ENCODE measurements at places on chromosomes 5 and 9. TPM values are rescaled to one million over a fixed set of nuclear protein-coding genes. Genes with fewer than 3 reads are reported as not detected.
A peak's percentile ranks its signal among the peaks of the same experiment; 100 is the strongest.

GRCh38 chr5:129963359-129963758 is 59.1 kb downstream of the CHSY3 start:
- H3K36me3 ChIP-seq: no peaks in the 10 kb centered on the region
- H3K4me1 ChIP-seq: no peaks in the 10 kb centered on the region
- H3K27me3 ChIP-seq: no peaks in the 10 kb centered on the region
- no peak overlapping the region for H3K27ac ChIP-seq

DNA sequence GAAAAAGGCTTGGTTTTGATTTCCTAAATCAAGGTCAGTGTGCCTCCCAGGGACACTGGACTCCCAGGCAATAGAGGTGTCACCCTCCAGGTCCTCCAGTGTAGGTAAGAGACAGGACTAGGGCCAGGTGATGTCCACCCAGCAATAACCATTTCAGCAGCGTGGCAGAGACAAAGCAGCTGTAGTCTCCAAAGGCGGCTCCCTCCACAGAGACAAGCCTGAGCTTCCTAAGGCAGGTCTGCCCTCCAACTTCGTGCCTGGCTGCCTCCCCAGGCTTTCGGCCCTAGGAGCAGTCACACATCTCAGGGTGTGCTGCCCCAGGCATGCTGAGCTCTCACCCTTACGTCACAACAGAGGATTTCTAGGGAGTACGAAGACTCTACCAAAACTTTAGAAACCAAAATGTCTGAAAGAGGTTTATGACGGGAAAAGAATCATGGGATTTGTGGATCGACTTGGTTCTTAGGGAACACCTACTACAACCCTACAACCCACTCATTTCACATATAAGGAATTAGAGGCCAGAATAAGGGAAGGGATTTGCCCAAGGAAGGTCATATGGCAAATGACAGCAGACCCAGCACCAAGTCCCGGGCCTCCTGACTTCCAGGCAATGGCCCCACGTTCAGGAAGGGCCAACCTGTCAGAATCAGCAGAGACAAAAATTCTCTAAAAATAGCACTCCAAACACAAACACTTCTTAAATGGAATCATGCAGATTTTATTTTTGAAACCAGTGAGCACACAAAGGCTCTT is 105.5 kb downstream of the KLHL3 start:
- H3K4me3 ChIP-seq: no peak overlapping the region
- H3K27me3 ChIP-seq: no peaks in the 10 kb centered on the region
- H3K36me3 ChIP-seq: no peaks in the 10 kb centered on the region
- no peak overlapping the region for H3K27ac ChIP-seq
- H3K4me1 ChIP-seq: peaks cover 6% of the 10 kb centered on the region
- no peak for DNase-seq

DNA sequence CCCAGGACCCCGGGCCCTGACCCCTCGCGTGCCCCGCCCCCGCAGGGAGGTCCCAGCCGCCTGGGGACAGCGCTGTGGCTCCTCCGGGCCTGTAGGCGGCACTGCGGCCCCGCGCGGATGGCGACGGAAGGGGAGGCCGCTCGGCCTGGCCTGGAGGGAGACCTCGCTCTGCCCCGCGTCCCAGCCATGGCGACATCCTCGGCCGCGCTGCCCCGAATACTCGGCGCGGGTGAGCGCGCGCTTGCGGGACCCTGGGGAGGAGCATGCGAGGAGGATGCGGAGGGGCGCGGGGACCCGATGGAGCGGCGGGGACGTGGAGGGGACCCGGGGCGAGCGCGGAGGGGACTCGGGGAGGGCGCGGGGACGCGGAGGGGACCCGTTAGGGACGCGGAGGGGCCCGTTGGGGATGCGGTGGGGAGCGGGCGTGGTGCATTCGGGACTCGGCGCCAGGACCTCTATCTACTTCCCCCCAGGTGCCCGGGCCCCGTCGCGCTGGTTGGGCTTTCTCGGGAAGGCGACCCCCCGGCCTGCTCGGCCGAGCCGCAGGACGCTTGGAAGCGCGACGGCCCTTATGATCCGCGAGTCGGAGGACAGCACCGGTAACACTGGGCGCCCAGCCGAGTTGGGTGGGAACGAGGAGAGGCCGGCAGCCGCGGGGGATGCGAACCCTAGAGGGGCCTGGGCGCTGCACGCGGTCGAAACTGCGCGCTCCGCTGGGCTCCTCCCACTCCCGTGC is at the start of gene MRPS2:
TSS of gene MRPS2 (plus strand) at position 158 of the 736 bp plus-strand sequence. CDS start at position 187, 29 bp downstream.
- peak within 1 kb of the TSS; percentile 91 for H3K4me3 ChIP-seq
- H3K27ac ChIP-seq: no peak within 1 kb of the TSS
- H3K27me3 ChIP-seq: no peaks in the 10 kb centered on the region
- peaks cover 16% of the 10 kb centered on the region for H3K4me1 ChIP-seq

- no peaks in the 10 kb centered on the region for H3K36me3 ChIP-seq
- H3K27ac ChIP-seq: no peak overlapping the region
- no peak overlapping the region for H3K4me3 ChIP-seq
- H3K27me3 ChIP-seq: no peaks in the 10 kb centered on the region
- H3K4me1 ChIP-seq: no peaks in the 10 kb centered on the region
These were observed 25.3 kb upstream of the ISOC1 start for GRCh38 chr5:129069292-129069691.

DNA sequence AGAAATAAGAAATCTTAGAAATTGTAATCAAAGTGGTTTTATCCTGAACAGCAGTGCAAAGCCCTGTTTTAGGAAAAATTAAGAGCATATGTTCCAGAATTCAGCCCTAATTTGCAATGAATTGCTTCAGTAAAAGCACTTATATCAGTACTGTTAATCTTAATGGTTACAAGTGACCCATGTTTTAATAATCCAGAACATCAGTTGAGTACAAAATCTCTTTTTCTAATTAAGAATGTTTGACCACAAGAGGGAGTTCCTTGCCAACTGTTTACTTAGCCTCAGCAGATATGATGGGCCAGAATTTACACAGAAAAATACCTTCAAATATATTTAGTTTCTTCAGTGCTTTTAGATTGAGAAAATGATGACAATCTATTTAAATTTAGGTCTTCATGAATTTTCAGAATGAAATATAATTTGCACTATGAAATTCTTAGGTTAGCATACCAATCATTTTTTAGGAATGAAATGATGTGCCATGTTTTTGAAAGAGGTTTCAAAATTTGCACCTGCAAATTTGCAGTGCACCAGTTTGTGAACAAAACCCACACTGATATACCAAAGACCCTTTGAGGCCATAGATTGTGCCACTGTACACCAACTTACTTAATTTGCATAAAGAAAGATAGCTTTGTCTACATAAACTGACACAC is 926.3 kb upstream of the ARRDC3 start:
- no peaks in the 10 kb centered on the region for H3K4me1 ChIP-seq
- no peaks in the 10 kb centered on the region for H3K27me3 ChIP-seq
- no peaks in the 10 kb centered on the region for H3K36me3 ChIP-seq
- no peak overlapping the region for H3K4me3 ChIP-seq
- no peak overlapping the region for H3K27ac ChIP-seq

The NDOR1 gene
- total RNA-seq: 3.1 TPM

The CDKN2B-AS1 gene
- total RNA-seq: 0.18 TPM

The TOPORS gene
- total RNA-seq: 19.8 TPM
